CD4-positive, alpha-beta T cell treated with Interleukin-6 for 4 hours (primary cell): ENCODE measurements at places on chromosomes 1 and 21.

- DNase-seq = no peak
These were observed 2.7 kb downstream of the STUM start for GRCh38 chr1:226551299-226551698.

DNA sequence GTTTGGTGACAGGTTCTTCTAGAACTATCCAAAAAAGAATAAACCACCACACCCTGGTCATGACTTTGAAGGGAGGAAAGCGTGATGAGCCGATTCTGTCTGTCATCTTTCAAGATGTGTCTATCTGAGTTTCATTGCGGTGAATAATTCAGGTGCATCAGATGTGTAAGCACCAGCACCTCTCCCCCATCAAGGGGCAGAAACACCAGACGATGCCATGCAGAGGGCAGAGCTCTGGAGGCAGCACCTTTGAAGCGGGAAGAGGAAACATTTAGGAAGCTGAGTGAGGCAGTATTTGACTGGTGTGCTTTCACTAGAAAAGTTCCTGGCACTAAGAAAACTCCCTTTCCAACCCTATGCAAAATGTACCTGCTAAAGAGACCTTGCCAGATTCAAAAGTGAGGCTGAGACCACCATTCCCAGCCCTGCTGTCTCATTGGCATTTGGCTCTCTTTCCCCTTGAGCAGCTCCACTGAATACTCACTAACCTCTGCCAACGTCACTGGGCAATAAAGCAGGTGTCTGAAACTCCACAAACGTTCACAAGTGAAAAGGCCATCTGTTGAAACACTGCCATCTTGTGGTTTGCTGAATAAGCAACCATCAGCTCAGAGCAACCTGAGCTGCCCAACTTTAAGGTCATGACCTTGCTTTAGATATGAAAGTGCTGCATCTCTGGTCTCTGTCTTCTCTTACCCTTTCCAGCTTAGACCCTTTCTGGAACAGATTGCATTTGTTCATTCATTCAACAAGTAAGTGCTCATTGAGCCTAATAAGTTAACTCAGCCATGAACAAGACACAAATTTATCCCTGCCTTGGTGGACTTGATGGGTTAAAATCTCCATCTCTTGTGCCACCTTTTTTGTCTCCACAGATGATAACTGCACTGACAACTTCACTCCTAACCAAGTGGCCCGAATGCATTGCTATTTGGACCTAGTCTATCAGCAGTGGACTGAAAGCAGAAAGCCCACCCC, 228.6 kb downstream of the PAPPA2 start:
- no peak for DNase-seq

DNA sequence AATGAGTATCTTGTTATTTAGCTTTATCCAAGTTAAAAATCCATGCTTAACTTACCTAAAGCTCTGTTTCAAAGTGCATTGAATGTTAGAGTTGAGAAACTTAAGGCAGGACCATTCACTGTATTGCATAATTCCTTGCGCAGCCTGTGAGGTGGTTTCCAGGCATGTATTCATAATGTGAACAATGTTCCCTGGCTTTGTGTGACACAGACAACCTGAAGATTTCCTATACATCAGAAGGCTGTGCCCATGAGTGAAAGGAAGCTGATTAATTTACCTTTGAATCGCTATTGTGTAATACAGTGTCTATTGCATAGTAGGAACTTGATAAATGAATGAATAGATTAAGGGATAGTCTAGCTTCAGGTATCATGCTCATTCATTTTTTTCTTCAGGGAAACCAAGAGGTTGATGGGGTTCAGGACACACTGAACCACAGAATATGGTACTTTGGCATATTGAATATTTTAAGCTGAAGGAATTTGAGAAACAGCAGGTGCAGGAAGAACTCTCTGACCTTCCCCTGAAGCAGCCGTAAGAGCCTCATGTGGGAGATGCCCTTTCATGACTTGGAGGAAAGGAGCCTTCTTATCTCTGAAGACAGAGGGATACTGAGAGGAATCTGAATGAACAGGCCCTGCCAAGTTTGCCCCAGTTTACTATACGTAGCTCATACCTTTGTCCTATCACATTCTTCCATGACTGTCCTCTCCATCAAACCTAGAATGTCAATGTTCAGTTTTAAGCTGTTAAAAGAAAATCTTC, 88.6 kb upstream of the GNG12 start:
- DNase-seq = no peak

DNA sequence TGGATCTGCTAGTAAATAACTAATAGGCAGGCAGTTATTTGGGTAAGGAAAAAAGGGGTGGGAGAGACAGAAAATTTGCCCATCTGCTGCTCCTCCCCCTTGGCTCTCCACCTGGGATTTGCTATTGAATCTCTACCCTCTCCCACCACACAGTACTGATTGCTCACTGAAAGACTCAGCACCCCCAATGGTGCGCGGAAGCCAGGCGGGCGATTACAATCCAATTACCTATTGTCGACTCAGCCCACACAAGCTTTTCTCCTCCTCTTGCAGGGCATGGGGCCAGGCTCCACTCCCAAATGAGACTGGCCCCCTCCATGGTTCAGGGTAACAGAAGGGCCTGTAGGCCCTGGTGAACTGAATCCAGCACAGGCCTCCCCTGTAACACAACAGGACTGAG, 2.7 kb upstream of the HMGN2 start:
- no peak for DNase-seq

GRCh38 chr1:220769205-220769604, 17.5 kb upstream of the MTARC1 start:
- DNase-seq = no peak
